Hepatic stellate cell (primary cell): ENCODE measurements at places on chromosomes 6 and 20.

DNA sequence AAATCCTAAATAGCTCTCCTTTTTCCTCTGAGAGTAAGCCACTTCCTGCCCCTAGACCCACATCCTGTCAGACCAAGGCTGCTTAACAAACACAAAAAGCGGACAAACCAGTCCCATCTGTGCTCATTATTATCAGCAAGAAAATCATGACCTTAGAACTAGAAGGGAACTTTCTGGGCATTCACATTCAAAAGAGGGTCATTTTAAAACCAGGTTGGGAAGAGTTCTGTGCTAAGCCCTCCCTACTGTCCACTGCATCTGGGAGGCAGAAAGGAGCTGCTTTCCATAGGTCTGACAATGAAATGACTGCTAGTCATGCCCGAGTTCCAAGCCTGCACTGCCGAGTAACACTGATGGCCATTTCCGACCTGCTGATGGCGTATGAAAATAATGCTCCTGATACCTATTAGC lies 15.4 kb downstream of the EZR start:
- peak; percentile 57 for DNase-seq

GRCh38 chr20:49846206-49846807 lies 33.7 kb downstream of the SLC9A8 start:
- DNase-seq, result peak; percentile 46

- DNase-seq, result no peak
Observed at GRCh38 chr6:16787128-16787682, 25.9 kb upstream of the ATXN1 start.

- DNase-seq, result peak; percentile 79
Observed at GRCh38 chr6:39361657-39362486, 39.4 kb upstream of the KCNK16 start.

DNA sequence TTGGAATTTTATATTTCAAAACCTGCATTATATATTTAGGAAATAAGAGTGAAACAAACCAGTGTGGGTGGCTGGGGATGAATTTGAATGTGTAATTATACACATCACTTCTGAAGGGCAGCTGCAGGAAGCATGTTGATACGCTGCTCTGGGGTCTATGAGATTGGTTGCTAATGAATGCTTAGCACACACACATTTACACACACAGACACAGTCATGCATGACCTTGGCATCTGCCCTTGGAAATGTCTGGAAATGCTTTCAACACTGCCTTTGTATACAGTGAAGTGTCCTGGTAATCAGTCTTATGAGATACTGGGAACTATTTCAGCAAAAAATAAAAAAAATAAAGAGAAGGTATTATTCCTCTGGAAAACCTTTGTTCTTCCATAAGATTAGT lies 83.4 kb downstream of the ELOVL4 start:
- no peak for DNase-seq

- no peak for DNase-seq
Observed at GRCh38 chr6:158285656-158286021, 26.6 kb upstream of the TULP4 start.

GRCh38 chr20:36238153-36238552 lies 1.9 kb downstream of the AAR2 start:
- no peak for DNase-seq

DNA sequence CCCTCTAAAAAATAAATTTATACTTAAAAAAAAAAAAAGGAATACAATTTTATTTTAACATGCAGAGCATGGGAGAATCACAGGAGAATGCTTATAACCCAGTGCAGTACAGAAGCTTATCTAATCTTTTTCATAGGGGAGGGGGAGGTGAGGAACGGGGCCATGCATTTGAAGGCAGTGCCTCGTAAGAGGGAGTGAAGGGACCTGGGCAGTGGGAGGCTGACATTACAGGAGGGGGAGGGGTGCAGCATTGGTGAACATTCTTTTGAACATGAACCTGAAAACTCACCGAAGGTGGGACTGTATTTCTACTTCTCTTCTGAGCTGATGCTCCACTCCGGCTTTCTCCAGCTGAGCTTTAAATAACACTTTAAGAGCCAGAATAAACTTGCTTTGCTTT lies 9.3 kb downstream of the AURKA start:
- no peak for DNase-seq

GRCh38 chr6:3773678-3774298 lies 22.3 kb upstream of the PXDC1 start:
- DNase-seq, result no peak

GRCh38 chr6:837380-837779 lies 144.4 kb upstream of the EXOC2 start:
- no peak for DNase-seq
